ENCODE measurements at places on chromosomes 12 and 14.

- no peak for DNase-seq
These were observed 32.2 kb downstream of the GPR19 start for GRCh38 chr12:12663644-12664294.

DNA sequence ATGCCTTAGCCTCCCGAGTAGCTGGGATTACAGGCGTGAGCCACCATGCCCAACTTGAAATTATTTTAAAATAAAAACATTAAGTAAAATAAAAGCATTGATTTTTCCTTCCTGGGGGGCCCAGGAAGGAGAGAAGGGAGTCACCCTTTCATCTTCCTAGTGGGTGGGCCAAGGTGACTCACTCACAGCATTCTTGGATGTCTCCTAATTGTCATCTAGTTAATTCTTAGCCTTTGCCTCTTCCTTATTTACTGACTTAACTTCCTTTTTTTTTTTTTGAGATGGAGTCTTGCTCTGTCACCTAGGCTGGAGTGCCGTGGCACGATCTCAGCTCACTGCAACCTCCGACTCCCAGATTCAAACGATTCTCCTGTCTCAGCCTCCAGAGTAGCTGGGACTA, 29.2 kb downstream of the TMEM120B start:
- no peak for DNase-seq

- DNase-seq: no peak
These were observed 9.9 kb downstream of the BCL7A start for GRCh38 chr12:122031342-122032216.

DNA sequence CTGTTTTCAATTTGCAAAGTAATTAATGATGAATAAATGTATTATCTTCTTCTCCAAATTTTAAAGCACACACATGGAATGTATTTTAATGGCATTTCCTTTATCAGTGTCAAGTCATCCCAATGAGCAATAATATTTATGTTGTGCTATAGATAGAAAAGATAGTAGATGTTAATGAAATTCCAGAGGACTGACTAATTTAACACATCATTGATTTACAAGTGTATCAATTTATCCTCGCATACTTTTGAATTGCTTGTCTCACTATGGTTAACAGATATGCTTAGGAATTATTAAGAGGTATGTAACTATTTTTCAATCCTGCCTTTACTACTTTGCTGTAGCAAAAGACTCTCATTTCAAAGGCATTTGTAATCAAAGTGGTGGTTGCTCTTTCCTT, 842.9 kb downstream of the SLC6A15 start:
- DNase-seq: no peak

DNA sequence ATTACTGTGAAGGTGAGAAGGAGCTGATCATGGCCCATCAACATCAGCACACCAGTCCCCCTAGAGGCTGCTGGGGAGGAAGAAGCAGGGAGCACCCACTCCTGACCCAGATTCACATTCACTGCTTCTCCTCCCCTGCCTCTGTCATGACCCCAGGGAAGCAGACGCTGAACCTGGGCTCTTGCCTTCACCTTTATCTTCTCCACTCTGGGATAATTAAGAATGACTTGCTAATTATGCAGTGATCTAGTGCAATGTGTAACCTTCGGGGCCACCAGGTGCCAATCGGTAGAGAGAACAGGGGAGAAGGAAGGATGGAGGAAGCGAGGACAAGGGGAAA, 44.4 kb upstream of the IQSEC3 start:
- DNase-seq: no peak
